ENCODE measurements at places on chromosomes 1 and 21. TPM values are rescaled to one million over a fixed set of nuclear protein-coding genes. Genes with fewer than 3 reads are reported as not detected.

DNA sequence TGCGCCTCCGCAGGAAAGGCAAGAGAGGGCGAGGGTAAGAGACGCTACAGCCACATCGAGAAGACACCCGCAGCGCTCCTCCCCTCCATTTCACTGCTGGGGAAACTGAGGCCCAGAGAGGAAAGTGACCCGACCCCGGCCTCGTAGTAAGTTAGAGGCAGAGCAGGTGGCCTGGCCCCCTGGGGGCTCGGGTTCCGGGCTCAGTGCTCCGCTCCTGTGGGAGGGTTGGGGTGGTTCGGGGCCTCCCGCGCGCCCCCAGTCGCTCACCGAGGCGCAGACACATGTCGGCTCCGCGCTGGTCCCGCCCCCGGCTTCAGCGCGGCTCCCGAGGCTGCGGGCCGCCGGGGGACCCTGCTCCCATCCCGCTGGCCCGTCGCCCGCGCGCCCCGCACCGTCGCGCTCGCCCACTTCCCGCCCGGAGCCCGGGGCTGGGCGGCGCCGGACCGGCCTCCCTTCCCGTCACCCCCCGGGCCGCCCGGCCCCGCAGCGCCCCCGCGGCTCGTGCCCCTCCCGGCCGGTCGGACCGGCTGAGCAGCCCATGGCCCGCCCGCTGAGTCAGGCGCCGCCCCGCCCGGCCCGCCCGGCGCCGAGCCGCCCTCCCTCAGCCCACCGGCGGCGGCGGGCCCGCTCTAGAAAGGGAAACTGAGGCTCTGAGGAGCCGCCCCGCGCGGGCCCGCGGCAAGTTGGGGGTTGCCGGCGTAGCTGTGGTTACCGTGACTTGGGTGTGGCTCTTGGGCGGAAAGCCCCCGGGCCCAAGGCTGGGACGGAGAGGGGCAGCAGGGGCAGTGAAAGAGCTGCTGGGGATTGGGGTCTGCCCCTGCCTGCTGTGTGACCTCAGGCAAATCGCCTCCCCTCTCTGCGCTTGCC, at the start of gene TMEM54:
TSS of gene TMEM54 (minus strand) at position 434 of the 867 bp plus-strand sequence. CDS start at position 283, 151 bp downstream.
- DNase-seq = peak; percentile 97

- no peak for DNase-seq
Observed at GRCh38 chr1:244068567-244068966, 17.5 kb downstream of the ZBTB18 start.

DNA sequence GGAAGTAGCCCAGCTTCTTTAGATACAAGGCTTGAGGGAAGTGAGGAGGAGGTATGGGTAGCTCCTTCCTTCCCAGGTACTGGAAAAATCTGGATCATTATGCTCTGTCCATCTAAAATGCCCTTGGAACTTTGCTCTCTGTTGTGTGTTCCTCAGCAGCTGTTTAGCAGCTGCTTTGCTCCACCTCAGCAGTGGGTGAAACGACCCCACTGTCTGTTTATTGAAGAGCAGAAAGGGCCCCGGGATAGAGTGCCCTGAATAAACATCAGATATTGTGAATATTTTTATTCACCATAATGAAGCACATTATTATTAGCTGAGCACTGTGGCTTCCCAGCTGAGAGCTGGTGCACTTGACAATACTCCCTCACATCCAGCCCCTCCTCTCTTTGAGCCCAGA, 237.9 kb downstream of the PBX1 start:
- DNase-seq = no peak

DNA sequence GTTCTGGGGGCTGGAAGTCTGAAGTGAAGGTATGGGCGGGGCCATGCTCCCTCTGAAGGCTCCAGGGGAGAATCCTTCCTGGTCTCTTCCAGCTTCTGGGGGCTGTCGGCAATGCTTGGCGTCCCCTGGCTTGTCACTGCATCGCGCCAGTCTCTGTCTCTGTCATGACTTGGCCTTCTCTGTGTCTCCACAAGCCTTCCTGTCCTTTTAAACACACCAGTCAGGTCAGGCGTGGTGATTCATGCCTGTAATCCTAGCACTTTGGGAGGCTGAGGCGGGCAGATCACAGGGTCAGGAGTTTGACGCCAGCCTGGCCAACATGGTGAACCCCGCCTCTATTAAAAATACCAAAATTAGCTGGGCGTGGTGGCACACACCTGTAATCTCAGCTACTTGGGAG, 125.3 kb downstream of the ACTL8 start:
- DNase-seq = no peak

Gene SFPQ
- total RNA-seq = 163 TPM

- DNase-seq = peak; percentile 79
Observed at GRCh38 chr1:108817016-108817415, 39.9 kb downstream of the AKNAD1 start.

All from osteoblast (primary cell).